ENCODE measurements at places on chromosomes 6 and 20. TPM values are rescaled to one million over a fixed set of nuclear protein-coding genes. Genes with fewer than 3 reads are reported as not detected.

DNA sequence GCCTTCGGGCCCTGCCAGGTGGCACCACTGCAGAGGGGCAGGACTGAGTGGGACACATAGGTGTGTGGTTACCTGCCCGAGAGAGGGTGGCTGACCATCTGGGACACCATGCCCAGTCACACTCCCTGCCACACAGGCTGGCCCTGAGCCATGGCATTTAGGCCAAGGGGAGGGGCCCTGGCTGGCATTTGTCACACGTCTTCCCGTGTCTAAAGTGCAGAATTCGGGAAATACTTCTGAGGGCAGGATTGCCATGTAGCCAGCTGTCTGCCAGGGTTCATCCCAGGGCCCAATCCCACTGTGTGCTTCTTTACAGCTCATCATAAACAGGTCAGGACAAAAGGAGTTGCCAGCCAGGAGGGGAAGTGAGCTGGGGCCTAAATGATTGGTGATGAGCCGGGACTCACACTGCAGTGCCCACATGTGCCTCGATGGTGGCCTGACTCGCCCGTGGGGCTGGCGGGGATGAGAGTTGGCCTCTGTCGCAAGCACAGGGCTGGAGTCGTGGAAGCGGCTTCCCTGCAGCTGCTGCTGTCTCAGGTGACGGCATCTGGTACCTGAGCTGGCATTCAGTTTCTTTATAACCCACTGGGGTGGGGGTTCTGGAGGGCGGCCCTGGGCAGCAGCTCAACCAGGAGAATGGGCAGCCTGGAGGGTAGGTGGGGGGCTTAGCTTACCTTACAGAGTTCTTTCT lies 5.9 kb upstream of the UNC93A start:
- DNase-seq, result no peak

DNA sequence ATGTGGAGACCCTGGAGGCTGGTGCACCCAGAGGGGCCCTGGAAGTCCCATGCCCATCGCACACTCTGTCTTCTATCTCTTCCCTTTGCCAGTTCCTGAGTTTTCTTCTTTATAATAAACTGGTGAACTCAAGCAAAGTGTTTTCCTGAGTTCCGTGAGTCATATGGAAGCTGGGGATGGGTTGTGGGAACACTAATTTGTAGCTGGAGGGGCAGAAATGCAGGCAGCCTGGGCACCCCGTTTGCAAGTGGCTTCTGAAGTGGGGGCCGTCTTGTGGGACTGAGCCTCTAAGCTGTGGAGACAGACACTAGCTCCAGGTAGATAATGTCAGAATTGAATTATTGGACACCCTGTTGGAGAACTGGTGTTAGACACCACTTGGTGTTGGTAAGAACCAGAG lies 3.2 kb upstream of the PPP1R3G start:
- DNase-seq, result no peak

DNA sequence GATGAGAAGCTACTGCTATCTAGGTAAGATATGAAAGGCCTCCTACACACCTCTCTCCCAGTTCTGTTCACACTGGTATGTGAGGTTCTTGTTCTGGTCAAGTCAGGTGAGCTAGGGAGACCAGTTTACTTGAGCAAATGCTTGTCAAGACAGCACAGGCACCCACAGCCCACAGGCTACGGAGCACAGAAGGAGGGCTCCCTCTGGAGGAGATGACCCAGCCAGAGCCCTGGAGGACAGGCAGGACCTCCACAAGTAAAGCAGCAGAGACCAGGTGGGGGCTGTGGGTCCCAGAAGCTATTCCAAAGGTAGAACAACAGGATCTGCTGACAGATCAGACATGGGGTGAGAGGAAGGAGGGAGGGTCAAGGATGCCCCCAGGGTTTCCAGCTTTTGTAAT lies 13.2 kb downstream of the MMP24OS start:
- DNase-seq, result peak; percentile 44

Gene ADAM33
- polyA plus RNA-seq, result 0.06 TPM

- DNase-seq, result peak; percentile 45
Observed at GRCh38 chr20:44092551-44093248, 94.3 kb downstream of the JPH2 start.

DNA sequence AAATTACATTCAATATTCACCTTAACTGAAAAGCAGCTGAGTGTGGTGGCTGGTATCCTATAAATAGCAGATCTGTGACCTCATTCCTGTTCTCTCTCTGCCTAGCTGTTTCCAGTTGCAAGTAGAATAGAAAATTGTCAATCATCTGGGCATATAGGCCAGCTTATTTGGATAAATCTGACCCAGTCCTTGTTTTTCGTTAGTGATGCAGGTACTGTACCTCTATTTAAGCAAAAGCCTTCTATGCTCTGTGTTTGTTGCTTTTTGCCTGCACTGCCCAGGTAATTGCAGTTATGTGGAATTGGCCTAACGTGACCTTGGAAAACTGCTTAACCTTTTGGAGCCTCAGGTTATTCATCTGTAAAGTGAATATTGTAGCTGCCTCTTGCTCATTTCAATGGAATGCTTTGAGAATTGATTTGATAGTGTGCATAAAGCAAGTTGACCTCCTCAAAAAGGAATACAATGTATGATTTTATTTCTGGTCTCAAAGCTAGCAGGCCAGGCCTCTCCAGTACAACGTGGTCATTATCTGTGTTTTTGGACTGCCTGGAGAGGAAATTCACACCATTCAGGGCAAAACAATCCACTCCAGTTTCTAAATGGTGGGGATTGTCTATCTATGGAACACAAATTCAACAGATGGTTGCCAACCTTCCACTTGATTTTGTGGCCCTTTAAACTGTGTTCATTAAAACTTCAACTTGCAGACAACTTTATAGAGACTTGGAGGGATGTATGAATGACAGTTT lies 508.7 kb upstream of the CITED2 start:
- peak; percentile 47 for DNase-seq

Gene IBTK
- polyA plus RNA-seq, result 6.7 TPM

Gene HRH3
- polyA plus RNA-seq, result not detected

DNA sequence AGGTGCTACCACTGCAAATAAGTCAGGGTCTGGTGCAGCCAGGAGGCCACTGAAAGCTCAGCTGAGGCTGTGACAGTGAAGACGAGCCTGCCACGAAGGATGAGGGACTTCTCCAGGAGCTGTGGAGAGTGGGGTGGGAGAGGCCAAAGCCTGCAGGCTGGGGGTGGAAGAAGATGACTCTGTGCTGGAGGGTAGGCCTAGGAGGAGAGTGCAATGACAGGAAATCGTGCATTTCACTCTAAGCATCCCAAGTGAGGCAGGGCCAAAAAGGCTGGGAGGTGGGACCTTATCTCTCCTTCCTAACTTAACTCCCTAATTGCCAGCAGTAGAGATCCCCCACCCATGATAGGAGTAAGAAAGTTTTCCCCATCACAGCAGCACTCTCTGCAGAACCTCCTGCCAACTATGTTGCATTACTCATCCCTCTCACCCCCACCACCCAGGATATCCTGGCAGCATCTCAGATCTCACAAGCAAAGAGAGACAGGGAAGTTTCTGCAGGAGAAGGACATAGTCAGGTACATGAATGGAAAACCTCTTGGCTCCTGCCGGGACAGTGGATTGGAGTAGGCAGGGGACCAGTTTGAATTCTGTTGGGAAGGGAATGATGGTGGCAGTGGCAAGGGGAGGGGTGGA lies 466.2 kb downstream of the CDH26 start:
- no peak for DNase-seq

Gene DCDC2
- polyA plus RNA-seq, result not detected

DNA sequence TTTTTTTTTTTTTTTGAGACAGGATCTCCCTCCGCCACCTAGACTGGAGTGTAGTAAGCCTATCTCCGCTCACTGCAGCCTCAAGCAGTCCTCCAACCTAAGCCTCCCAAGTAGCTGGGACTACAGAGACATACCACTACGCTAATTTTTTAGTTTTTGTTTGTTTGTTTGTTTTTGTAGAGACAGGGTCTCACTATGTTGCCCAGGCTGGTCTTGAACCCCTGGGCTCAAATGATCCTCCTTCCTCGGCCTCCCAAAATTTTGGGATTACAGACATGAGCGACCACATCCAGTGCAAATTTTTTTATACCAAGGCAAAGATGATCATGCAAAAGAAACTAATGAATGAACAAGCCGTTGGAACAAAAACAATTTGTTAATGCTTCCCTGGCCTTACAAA lies 5.3 kb downstream of the FUCA2 start:
- DNase-seq, result no peak

DNA sequence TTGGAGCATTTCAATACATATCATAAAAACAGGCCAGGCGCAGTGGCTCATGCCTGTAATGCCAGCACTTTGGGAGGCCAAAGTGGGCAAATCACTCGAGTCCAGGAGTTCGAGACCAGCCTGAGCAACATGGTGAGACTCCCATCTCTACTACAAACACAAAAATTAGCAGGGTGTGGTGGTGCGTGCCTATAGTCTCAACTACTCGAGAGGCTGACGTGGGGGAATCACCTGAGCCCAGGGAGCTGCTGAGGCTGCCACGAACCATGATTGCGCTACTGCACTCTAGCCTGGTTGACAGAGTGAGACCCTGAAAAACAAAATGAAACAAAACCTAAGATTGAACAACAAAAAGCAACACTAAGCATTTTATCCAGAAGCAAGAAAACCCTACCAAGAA lies 47.2 kb downstream of the BACH2 start:
- DNase-seq, result no peak

Gene MCHR2
- not detected for polyA plus RNA-seq

Gene FAM83B
- polyA plus RNA-seq, result not detected

- DNase-seq, result no peak
Observed at GRCh38 chr6:163263196-163263595, 151.3 kb upstream of the QKI start.

Gene PRDM13
- polyA plus RNA-seq, result not detected

Gene CTCFL
- not detected for polyA plus RNA-seq

Gene LTA
- polyA plus RNA-seq, result not detected

GRCh38 chr20:39429726-39430125 lies 467.6 kb downstream of the DHX35 start:
- no peak for DNase-seq

Gene COL11A2
- polyA plus RNA-seq, result 0.65 TPM

- no peak for DNase-seq
Observed at GRCh38 chr20:50299325-50299629, 108.6 kb downstream of the CEBPB start.

- peak; percentile 58 for DNase-seq
Observed at GRCh38 chr6:57432157-57432556, 114.7 kb downstream of the PRIM2 start.

DNA sequence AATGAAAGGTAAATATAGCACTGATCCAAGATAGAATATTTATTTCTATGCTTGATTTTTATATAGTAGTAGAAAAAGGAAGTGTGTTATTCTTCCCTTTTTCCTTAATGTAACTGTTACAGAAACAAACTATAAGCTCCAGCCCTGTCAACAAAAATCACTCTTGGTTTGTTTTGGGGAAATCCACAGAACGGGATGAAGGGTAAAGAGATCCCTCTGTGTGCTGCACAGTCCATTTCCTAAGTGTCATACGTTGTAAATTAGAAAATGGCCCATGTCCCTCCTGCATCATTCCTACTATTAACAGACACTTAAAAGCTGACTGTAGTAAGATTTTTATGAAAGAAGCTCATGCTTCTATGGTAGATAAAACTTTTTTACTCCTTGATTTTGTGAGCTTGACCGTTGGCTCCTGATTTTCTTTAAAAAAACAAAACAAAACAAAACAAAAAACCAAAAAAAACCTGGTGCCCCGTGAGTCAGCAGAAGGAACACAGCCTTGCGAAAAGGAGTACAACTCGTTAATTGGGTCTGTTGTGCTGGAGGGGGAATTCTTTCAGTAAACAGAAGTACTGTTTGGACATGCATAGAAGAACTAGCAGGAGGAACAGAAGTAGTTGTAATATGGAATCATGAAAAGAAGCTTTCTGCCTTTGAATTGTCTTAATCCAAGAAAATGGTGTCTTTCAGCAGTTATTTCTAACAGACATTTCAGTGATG lies 67.5 kb downstream of the RTN4IP1 start:
- no peak for DNase-seq

DNA sequence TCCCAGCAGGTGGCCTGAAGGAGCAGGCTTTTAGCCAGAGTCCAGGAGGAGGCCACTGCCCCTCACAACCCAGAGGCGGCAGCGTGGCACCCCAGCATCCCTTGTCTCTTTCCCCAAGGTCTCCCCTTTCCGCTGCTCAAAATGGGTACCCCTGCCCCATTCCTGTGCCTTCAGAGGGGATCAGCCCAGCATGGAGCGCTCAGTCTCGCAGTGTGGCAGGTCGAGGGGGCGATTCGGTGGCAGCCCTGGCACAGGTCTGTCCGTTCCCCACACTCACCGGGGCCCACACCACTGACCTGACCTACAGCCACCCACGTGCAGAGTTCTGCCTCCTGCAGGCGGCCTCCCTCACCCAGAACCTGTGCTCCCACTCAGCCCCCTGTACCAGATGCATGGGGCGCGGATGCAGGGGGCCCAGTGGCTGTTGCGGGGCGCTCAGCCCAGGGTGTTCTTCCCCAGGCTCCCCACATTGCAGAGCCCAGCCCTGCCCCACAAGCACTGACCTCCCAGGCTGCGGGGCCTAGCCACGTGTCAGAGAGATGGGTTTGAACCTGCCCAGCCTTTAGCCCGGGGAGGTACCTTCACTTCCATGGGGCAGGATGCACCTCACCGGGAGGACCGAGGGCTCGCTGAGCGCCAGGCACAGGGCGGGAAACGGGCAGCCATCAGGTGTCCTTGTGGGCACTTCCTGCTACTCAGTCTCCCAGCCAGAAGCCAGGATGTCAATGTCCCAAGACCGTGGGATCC lies 41.8 kb downstream of the DSTN start:
- DNase-seq, result no peak

DNA sequence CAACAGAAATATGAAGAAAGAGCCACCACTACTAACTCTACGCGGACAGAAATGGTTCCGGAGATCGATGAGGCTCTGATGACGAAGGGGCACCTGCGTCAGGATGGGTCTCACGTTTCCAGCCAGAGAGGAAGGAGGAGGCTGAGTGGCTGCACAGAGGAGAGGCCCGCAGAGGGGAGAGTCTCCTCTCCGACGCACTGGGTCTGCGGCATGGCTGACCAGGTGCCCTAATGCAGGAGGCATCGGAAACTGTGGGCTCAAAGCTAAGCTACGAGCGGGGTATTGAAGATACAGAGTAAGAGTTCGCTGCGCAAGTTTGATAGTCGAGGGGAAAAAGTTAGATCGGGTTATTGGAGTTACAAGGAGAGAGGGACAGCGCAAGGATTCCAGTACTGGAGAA lies 69.9 kb downstream of the TTLL2 start:
- no peak for DNase-seq

Gene MRAP2
- polyA plus RNA-seq, result 8.6 TPM

- no peak for DNase-seq
Observed at GRCh38 chr6:119483908-119484307, 134.3 kb upstream of the MAN1A1 start.

GRCh38 chr20:38536310-38536709 lies 44.7 kb upstream of the ADIG start:
- no peak for DNase-seq

DNA sequence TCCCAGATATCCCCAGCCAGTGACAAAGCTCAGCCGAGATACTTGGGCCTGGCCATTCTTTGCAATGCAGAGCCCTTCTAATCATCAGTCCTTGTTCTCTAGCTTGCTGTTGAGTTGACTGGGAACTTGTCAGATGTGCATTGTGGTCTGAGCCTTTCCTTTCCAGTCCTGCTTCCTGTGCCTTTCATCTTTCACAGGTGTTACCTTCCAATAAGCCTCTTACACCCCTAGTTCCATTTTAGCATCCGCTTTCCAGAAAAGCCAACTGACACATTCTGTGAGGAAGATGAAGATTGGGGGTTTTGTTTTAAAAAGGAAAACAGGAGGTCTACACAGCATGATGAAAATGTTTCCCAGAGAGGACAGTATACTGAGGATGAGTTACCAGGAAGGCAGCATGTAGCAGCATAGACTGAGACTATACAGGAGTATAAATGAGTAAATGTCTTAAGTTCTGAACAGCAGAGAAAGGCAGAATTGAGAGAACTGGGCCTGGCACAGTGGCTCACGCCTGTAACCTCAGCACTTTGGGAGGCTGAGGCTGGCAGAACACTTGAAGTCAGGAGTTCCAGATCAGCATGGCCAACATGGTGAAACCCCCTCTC lies 5.6 kb upstream of the CEP85L start:
- DNase-seq, result no peak

Data from endothelial cell of umbilical vein (primary cell).